ENCODE measurements at places on chromosomes 1 and 21. TPM values are rescaled to one million over a fixed set of nuclear protein-coding genes. Genes with fewer than 3 reads are reported as not detected.
A peak's percentile ranks its signal among the peaks of the same experiment; 100 is the strongest.

The OR2T29 gene
- total RNA-seq = not detected

The OR2L3 gene
- not detected for total RNA-seq

- DNase-seq = no peak
Measured at GRCh38 chr1:44408632-44409602, 3.9 kb downstream of the RNF220 start.

The S100A2 gene
- total RNA-seq = 11.2 TPM

The KRTAP21-2 gene
- not detected for total RNA-seq

GRCh38 chr1:77007675-77008074 lies 140.4 kb downstream of the ST6GALNAC5 start:
- no peak for DNase-seq

DNA sequence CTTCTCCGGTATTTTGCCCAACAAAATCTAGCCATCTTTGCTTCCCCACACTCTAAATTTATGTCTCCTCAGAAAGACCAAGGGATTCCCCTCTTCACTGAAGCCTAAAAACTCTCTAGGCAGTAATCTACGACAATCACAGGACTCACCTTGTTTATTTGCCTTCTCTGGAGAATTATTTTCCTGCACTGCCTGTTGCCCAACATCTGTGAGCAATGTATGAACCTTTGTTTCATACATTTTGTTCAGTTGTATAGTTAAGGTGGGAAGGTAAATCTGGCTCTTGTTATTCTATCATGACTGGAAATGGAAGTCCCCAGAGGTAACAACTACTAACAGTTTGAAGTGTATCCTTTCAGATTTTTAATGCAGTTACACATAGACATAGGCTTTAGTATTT lies 2.2 kb downstream of the COPA start:
- DNase-seq = no peak

GRCh38 chr1:217135569-217135915 lies 412.3 kb upstream of the ESRRG start:
- no peak for DNase-seq

GRCh38 chr1:44609768-44610526 lies 64.3 kb downstream of the TMEM53 start:
- DNase-seq = no peak

GRCh38 chr1:24540051-24540905 lies 15.6 kb upstream of the NCMAP start:
- no peak for DNase-seq

DNA sequence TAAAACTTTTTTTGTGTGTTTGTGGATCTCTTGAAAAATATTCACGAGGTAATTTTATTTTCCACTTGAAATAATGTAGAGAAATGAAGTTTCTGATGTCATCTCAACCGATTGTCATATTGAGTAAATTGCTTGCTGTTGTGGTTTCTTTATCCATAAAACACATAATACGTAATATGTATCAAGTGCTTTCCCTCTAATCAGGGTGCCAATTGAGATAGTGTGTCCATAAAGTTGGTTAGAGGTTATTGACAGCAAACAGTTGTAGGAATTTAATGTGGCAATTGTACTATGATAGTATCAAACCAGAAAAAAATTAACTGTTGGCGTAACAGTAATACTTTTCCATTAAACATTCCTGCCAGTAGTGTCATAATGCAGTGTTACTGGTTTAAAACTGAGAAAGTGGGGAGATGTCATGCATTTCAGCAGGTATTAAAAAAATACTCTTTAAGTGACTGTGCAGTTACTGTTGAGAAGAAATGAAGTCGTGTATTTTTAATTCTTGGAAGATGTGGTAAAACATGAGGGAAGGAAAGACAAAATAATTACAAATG lies 38.3 kb downstream of the USP25 start:
- DNase-seq = no peak

The CAPN9 gene
- not detected for total RNA-seq

DNA sequence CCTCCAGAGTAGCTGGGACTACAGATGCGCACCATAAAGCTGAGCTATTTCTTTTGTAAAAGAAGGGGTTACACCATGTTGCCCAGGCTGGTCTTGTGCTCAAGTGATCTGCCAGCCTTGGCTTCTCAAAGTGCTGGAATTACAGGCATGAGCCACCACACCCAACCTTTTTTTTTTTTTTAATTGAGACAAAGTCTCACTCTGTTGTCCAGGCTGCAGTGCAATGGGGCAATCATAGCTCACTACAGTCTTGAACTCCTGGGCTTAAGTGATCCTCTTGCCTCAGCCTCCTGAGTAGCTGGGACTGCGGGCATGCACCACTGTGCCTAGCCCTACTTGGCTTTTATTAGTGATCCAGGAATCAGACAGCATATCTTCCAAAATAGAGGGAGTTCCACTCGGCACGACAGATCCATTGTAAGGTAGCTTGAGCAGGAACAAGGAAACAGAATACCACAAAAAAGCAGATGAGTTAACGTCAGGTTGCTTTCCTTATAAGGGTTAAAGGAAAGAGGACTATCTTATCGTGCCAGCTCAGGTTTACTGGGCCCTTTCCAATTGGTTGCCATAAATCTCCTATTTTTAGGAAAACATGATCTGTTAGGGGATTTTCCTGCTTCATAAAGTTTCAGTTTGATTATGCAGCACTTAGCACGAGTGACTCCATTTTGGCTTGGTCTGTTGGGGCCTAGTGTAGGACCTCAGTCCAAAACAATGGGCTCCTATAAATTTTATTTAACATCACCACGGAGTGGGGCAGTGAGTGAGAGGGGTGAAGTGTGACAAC lies 45.2 kb downstream of the NENF start:
- DNase-seq = no peak

DNA sequence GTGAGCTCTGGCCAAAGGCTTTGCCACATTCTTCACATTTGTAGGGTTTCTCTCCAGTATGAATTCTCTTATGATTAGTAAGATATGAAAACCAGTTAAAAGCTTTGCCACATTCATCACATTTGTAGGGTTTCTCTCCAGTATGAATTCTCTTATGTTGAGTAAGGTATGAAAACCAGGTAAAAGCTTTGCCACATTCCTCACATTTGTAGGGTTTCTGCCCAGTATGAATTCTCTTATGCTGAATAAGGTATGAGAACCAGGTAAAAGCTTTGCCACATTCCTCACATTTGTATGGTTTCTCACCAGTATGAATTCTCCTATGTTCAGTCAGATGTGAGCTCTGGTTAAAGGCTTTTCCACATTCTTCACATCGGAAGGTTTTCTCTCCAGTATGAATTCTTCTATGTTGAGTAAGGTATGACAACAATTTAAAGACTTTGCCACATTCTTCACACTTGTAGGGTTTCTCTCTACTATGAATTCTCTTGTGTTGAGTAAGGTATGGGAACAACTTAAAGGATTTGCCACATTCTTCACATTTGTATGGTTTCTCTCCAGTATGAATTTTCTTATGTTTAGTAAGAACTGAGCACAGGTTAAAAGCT lies 20.7 kb downstream of the ZNF695 start:
- DNase-seq = no peak

GRCh38 chr1:942411-942821 lies 16.6 kb downstream of the NOC2L start:
- no peak for DNase-seq

The SASS6 gene
- total RNA-seq = 10.9 TPM

GRCh38 chr1:31785020-31785946 lies 21.1 kb upstream of the ADGRB2 start:
- no peak for DNase-seq

The CASQ2 gene
- total RNA-seq = not detected

The SOX13 gene
- 4.4 TPM for total RNA-seq

- DNase-seq = no peak
Measured at GRCh38 chr1:101451888-101452287, 215.1 kb downstream of the S1PR1 start.

DNA sequence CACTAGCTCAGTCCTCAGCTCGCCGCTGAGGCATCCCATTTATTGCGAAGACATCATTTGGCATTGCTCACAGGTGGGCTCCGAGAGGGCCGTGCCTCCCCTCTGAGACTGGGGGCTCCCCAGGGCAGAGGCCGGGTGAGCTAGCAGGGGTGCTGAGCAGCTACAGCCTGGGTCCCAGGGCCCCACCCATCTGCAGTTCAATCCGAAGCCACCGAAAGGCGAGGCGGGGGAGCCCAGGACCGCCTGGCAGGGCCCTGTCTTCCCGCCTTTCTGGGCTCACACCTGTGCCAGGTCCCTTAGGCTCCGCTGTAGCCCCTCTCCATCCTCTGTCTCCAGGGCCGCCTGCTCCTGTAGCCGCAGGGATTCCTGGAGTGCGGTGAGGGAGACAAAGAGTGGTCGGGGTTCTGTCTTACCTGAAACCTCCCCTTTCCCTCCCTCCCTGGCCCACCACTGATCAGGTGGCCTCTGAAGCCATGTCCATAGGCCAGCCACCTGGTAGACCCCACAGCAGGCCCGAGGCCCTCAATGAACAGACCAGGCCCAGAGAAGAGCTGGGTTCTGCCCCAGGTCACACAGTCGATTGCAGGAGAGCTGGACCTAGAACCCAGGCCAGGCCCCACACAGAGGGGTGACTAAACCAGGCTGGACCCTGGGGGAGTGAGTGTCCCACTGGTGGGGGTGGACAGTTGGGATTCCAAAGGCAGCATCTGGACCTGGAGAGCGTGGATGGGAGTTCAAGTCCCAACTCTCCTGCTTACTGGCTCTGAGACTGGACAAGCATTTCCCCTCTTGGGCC lies 18.1 kb upstream of the NBPF1 start:
- no peak for DNase-seq

The ADGRL4 gene
- 50.3 TPM for total RNA-seq

DNA sequence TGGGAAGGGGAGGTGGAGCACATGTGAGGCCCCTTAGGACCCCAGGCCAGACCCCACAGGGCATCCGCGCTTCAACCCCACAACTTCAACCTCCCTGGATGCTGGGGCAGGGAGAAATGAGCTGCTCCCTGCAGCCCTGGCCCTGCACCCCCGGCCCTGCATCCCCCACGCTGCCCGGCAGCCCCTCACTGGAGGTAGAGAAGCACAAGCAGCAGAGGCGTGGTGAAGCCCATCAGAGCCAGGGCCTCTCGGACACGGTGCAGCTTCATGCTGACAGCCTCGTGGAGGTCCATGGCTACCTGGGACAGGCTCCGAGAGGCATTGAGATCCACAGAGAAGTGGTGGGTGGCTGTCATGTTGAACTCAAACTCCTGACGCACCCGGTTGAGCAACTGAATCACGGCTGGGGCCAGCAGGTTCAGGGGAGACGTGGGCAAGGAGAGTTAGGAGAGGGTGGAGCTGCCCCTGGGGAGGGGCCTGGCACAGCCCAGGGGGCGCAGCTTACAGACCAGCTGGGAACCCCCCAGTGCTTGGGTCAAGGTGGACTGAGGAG lies 3.3 kb downstream of the DCST2 start:
- no peak for DNase-seq

DNA sequence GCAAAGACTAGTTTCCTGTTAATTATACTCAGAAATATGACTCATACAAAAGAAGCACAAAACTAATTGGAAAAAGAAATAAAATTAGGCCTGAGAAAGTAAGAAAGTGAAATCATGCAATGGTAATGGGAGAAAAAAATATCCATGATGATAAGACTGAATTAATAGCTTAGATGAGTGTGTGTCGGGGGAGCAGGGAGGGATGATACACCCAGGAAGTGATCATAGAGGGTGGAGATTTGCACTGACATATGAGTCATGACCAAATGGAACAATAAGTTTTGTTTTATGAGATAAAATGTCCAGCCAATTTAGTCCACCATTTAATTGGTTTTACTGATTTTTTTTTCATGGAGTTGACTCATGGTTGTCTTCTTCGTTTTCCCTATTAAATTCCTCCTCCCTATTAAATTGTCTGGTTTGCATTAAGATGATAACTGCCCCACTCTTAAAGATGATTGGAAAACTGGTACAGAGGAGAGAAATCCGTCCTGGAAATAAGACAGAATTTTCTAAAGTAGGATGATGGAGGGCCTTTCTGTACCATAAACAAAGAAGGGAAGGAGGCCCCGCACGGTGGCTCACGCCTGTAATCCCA lies 111.7 kb upstream of the KCNJ6 start:
- peak; percentile 24 for DNase-seq

GRCh38 chr1:90721210-90722194 lies 4.4 kb upstream of the BARHL2 start:
- DNase-seq = peak; percentile 57

The TRIM58 gene
- 2.2 TPM for total RNA-seq

The CFHR2 gene
- not detected for total RNA-seq

DNA sequence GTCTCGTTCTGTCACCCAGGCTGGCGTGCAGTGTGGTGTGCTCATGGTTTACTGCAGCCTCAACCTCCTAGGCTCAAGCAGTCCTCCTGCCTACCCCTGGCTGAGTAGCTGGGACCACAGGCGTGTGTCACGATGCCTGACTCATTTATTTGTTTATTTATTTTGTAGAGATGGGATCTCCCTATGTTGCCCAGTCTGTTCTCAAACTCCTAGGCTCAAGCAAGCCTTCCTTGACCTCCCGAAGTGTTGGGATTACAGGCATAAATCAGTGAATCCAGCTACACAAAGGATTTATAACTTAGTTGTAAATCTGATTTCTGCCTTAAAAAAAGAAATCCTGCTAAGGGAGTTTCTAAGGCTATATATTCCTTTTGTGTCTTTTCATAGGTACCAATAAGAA lies 30.5 kb upstream of the ZNF496 start:
- no peak for DNase-seq

- DNase-seq = no peak
Measured at GRCh38 chr1:239526391-239526790, 140.0 kb downstream of the CHRM3 start.

DNA sequence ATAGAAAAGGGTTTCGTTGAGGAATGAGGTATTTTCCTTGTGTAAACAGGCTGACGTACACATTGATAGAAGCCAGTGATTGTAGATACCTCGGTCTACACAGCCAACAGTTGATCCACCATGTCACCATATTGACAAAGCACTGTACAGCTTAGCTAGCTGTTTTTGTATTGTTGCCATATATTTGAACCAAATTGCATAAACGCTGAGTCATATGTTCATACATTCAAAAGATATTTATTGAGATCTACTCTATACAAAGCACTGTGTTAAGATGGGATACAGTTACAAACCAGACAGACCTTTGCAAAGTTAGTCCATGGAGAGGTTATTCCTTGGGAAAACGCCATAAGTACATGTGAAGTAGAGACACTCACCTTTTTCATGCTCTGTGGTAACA lies 132.4 kb upstream of the ATP1B1 start:
- DNase-seq = no peak

The ECM1 gene
- 110 TPM for total RNA-seq

The CLDN19 gene
- not detected for total RNA-seq

The LCE1D gene
- not detected for total RNA-seq

DNA sequence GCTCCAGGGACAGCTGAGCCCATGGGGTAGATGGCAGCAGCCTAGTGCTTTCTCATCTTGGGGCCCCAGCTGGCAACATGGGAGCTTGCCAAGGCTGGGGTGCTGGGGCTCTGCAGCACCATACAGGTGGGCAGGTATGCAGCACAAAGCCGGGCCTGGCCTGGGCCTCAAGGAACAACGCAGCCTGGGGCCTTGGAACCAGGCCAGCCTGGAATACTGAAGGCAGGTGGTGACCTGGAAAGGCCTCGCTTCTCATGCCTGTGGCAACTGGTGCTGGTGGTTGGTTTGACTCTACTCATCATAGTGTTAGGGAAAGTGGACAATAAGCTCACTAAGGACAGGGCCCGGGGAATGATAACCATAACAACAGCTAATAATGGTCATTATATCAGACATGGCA lies 27.0 kb upstream of the SDHB start:
- no peak for DNase-seq

The SYCP1 gene
- not detected for total RNA-seq

GRCh38 chr1:226233293-226233692 lies 9.8 kb downstream of the MIXL1 start:
- no peak for DNase-seq
